HT-29 (cell line): ENCODE measurements at places on chromosomes 13 and 19.

GRCh38 chr19:873561-874041, 14.1 kb downstream of the CFD start:
- DNase-seq, result no peak

- peak; percentile 71 for DNase-seq
These were observed 4.1 kb upstream of the KLF5 start for GRCh38 chr13:73054712-73055111.

DNA sequence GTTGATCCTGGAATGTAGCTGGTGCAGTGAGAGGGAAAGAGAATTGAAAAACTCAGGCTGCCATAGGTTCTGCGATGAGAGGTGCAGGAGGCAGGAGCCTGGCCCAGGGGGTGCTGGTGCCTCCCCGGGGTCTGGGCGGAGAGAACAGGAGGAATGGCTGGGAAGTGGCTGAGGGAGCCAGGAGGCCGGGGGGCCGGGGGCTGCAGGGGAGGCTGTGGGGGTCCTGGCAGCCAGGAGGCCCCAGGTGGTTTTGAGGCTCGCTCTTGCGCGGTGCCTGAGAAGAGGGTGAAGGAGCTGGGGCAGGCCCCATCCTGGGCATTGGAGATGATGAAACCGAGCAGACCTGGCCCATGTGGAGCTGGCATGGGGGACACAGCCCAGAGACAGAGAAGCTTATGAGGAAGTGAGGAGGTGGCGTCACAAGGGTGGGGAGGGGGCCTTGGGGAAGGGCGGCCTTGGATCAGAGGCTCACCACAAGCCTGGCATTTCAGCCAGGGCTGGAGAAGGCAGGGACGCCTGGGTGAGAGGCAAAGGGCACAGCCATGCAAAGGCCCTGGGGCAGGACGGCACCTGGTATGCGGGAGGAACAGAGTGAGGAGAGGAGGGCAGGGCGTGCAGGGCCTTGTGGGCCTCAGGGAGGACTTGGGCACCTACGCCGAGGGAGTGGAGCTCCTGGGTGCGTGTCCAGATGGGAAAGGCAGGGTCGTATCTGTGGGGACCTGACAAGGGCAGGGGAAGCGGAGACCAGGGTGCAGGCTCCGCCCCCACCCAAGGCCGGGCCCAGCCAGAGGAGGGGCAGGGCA, 1.3 kb upstream of the TEKTIP1 start:
- DNase-seq, result no peak

- no peak for DNase-seq
These were observed 616 bp upstream of the PCDH17 start for GRCh38 chr13:57630661-57631595.
